NCI-H187 (cell line): ENCODE measurements at places on chromosomes 5 and 9.

DNA sequence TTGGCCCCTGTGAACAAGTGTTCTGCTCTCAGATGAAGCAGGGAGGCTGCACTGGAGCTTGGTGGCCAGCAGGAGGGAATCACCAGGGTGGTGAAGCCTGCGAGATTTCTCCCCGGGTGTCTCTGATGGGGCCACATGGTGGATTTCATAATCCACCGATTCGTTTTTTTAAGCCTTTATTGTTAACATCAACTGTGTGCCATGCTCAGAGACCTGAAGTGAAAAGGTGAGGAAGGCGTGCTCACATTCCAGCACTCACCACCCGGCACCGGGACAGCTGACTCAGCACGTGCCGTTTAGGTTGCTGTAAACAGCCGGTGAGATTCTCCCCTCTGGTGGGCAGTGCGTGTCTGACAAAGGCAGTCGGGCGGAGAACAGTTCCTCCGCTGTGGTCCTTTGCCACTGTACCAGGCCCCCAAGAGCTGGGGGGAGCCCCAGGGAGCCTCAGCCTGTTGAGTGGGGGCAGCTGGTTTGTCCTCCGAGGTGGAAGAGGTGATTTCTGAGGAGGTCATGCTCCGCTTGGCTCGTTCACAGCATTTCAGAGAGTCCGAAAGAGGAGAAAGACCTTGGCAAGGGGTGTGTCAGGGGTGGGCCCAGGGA lies 12.7 kb upstream of the AHRR start:
- DNase-seq = no peak

- no peak for DNase-seq
These were observed 5.3 kb upstream of the SHOC1 start for GRCh38 chr9:111799915-111800526.

DNA sequence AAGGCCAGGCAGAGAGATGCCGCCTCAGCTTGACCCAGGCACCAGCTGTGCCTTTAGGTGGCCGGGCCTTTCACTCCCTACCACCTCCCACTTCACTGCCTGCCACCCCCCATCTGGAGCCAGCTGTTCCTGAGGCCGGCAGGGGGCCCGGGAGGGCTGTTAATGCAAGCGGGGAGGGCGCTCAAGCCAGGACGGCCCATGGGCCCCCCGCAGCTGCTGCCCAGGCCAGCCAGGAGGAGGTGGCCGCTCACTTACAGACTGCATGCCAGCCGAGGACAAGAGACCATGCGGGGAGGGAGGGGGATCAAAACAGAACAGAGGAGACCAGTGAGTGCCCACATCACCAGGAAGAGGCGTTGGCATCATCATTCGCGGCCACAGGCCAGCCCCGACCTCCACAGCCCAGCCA lies 4.5 kb downstream of the ABCA2 start:
- DNase-seq = no peak

DNA sequence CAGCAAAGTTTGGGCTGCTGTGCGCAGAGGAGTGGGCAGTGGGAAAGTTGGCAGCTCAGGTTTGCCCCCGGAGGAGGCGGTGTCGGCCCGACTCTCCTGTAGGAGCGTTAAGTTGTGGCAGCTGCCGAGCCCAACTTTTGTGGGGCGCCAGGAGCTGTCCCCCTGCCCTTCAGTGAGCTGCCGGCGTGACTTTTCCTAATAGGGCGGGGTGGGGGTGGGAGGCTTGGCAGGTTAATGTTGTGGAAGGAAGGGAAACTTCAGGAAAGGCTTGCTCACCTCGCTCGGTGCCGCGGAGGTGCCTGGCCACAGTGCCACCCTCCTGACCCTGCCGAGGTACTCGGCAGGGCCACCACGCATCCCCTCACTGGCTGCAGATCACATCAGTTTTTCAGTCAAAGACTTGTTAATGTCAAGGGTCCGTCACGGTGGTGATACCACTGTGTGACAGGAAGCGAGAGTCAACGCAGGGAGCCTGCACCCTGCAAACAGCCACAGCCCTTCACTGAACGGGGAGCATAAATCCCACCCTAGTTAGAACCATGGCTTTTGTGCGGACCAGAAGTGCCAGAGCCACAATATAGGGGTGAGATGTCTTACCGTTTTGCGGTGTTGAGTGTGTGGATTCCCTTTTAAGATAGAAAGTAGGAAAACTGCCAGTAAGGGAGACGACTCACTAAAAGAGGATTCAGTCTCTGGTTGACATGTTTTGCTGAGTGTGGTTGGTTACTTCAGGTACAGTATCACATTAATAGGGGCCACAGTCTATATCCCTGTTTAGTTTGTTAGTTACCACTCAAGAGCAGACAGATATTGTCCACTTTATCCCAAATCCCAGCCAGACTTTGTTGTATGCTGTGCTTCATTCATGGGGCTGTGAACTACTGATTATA lies 796 bp downstream of the LNPEP start:
- DNase-seq = no peak

DNA sequence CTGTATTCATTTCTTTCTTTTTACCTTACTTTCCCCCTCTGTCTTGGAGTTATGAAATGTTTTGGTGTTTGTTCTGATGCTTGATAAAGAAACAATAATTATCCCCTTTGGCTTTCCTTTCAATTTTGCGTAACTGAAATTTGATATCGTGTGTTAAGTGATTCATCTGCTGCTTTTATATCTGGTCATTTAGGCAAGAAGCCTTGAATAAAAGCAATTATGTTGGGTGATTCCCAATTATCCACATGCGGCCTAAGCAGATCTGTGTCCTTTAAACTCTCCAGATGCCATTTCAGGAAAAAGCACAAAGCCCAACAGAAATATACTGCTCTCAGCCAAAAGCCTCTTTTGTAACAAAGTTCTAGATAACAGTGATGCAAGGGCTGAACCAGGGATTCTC lies 92.8 kb downstream of the TAF11L14 start:
- DNase-seq = no peak
